ENCODE measurements at places on chromosomes 2 and 18.
A peak's percentile ranks its signal among the peaks of the same experiment; 100 is the strongest.

DNA sequence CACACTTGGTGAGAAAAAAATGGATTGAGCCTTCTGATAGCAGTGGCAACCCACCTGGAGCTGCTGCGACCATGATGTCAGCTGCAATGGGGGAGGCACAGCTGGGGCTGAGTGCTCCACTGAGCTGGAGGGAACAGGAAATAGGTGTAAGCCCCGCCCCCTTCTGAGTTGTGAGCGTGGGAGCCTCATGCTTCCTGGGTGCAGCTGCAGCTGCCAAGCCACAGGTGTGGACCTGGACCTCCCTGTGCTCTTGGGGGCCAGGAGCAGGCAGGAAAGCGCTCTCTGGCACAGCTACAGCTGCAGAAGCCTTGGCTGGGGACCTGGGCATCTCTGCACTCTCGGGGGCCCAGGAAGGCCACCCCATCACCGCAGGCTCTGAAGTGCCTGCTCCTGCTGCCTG, 970.6 kb downstream of the DCDC2C start:
- peak; percentile 63 for DNase-seq

- DNase-seq = no peak
Measured at GRCh38 chr18:8298186-8298585, 311.1 kb upstream of the RAB12 start.

DNA sequence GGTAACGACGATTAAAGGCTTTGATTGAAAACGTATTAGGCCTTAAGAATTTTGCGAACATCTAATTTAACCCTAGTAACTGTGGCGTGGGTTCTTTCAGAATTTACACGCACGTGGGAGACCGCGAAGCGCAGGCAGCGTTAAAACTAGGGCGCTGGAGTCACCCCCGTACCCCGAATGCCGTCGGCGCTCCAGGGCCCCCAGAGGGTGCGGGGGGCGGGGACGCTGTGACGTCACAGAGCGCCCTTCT, 673 bp upstream of the SMCHD1 start:
- peak; percentile 73 for DNase-seq

GRCh38 chr18:65761636-65762295, 11.0 kb downstream of the CDH7 start:
- DNase-seq = peak; percentile 40

DNA sequence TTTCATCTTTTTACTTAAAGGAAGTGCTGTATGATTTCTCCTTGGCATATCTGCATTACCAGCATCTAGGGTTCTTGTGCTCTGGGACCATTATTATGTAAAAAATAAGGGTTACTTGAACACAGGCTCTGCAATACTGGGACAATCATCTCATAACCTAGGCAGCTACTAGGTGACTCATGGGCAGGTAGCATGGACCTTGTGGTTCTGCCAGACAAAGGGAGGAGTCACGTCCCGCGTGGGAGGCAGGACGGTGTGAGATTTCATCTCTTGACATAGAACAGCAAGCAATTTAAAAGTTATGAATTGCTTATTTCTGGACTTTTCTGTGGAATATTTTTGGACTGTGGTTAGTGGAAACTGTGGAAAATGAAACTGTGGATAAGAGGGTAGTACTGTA, 34.1 kb downstream of the ASAP2 start:
- DNase-seq = no peak

GRCh38 chr2:150204451-150204850, 283.0 kb downstream of the RND3 start:
- no peak for DNase-seq

- DNase-seq = peak; percentile 43
Measured at GRCh38 chr2:187549193-187549592, 5.0 kb downstream of the TFPI start.

- DNase-seq = peak; percentile 21
Measured at GRCh38 chr18:69631281-69631680, 230.6 kb downstream of the DOK6 start.

DNA sequence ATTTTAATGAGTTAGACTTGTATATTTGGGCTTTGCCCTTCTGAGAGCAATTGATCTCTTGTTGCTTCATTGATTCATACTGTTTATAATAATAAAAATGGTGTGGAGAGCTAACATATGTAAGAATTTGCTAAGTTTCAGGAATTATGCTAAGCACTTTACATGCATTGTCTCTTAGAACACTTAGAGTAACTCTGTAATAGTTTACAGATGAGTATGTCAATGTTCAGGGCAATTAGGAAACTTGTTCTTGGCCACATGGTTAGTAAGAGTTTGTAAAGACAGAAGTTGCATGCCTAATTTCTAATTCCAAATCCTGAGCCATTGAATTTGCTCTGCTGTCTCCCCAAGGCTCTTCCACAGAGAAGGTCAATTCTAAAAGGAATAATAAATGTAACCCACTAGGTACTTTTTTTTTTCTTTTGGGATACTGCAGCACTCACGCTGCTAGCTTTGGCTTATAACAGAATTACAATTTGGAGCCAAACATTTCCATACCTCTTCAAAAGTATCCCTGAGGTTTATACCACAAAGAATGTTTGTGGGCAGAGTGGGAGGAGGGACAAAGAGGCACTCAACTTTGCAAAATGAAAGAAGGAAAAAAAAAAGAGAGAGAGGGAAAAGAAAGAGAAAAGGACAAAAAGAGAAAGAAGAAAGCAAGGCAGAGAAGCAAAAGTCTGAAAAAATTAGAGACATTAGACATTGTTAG, 232.4 kb downstream of the CALCRL start:
- DNase-seq = no peak

DNA sequence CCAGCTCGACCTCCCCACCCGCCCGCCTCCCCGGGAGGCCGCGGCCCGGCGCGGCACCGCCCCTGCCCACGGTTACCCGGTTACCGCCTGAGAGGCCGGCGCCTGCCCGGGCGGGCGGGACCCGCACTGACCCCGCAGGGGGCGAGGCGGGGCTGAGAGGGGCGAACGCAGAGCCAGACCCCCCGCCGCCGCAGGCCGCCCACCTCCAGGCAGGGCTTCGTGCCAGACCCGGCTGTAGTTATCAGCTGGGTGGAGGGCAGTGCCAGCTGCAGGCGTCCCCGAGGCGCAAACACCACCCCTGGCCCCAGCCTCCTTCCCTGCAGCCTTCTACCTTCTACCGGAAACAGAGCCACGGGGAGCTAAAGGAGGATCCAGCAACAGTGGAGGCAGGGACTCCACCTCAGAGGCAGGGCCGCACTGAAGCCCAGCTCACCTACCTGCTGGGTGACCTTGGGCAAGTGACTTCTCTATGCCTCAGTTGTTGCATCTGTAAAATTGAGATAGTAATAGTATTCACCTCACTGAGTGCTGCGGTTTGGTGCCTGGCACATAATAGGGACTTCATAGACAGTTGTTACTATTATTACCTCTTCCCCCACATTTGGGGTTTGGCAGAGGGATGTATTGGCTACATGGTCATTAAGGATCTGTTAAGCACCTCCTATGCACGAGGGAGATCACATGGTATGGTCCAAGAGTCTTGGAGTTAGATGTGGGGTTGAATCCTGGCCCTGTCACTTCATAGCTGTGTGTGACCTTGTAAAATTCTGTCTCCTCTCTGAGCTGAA, 231.6 kb upstream of the SMAD2 start:
- DNase-seq = peak; percentile 93

GRCh38 chr2:16257322-16258028, 317.1 kb downstream of the MYCN start:
- no peak for DNase-seq

- DNase-seq = no peak
Measured at GRCh38 chr2:71746946-71747501, 293.7 kb downstream of the DYSF start.

DNA sequence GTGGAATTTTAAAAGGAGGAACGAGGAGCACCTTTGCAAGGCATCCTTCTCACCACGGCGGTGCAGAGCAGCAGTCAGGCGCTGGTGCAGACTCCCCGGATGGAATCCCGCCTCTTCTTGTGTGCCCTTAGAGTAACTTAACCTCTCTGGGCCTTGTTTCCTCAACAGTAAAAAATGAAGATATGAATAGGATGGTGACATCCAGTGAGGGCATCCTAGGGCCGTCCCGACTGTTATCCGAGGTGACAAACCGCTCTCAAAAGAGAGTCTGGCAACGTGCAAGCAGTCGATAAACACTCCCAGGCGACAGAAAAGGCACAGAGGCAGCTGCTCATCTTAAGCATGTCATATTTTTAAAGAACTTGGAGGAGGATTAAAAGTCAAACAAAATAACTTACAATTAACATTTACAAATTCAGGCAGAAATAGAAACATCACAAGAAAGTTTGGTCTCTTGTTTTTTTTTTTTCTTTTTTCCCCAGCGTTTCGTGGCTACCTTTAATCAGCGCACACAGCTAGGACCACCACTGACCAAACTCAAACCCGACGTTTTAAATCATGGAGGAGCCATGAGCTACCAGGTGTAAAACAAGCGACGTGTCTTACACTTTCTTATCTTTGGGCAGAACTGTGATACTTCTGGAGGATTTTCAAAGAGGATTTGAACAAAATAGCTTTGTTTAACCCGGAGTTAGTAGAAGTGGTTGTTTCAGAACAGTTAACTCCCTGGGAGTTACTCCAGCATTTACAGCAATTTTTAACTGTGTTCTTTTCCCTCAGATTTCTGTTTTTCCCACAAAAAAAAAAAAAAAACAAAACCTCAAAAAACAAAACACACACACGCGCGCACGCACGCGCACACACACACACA, 2.1 kb downstream of the MBP start:
- DNase-seq = no peak
